ENCODE measurements at places on chromosomes 6 and 20.
A peak's percentile ranks its signal among the peaks of the same experiment; 100 is the strongest.

GRCh38 chr6:4647414-4648365 lies 128.5 kb upstream of the CDYL start:
- peak; percentile 2 for DNase-seq

DNA sequence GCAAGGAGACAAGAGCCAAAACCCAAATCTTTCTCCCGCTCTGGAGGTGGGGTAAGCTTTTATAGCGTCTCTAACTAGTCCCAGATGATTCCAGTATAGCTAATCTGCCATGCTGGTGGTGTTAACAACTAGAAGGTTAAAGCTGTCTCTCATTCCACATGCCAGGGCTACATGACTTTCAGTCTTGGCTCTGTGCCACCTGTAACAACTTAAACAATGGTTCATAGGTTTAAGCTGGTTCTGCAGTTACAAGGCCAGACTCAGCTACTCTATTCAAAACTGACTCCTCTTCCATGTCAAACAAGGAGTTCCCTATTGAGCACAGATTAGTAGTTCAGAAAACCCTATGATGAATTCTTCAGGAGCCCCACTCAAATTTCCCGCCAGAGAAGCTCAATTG lies 128.9 kb downstream of the ELOVL4 start:
- DNase-seq = no peak

DNA sequence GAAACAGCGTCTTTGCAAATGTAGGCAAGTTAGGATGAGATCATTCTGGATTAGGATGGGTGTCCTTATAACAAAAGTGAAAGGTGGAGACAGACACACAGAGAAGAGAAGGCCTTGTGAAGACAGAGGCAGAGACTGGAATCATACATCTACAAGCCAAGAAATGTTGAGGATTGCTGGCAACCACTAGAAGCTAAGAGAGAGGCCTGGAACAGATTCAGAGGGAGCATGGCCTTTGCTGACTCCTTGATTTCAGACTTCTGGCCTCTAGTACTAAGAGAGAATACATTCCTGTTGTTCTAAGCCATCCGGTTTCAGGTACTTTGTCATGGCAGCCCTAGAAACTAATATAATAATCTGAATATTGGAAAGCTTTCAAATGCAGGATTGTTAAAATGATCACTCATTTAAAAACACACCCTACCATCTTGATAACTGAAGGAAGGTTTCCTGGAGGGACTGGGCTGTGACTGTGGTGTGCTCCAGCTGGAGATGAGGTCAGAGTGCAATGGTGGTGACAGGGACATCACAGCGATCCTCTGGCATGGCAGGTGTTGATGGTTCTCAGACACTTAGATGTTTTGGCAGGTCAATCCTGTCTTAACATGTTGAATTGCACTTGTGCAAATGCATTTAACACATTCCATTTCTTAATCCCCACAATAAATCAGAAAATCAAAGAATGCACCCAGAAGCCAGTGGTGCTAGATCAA lies 25.1 kb downstream of the CD83 start:
- no peak for DNase-seq

DNA sequence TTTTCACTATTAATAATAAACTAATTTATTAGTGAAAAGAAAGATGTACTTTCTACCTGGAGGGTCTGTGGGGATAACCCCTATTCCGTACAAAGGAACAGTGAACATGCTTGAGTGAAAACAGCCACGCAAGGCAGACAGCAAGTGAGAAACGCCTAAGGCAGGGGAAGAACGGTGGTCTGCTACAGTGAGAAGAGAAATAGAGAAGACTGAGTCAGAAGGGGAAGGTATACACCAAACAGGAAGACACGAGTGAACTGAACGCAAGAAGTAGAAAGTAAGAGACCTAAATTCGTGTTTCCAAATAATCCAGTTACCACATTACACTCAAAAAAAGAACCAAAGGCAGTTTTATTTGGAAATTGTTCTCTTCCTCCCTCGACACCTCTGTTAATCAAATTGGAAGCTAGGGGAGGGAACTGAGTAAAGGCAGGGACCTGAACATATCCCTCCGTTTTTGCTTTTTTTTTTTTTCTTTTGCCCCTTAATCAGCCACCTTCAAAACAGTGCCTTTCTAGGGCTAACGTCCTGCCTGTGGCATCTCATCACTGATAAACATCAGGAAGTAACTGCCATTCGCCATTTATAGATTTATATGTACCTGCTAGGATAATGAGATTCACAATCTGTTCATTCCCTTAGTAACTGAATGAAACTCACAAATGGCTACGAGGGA lies 48.9 kb downstream of the ATXN1 start:
- DNase-seq = no peak

DNA sequence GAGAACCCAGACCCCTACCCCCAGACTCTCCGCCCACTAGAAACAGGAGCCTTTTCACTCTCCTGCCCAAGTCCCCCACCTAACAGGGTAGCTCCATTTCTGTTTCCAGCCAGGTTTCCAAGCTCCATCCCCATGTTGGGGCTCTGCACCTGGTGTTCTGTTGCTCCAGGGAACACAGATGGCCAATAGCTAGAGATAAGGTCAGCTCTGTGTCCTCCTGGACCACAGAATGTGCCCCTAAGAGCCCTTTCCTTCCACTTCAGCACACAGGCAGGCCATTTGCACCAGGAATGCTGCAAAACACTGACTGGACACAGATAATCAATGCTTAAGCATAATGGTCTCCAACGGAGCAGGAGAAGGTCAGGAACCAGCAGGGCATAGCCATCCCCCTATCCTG lies 159.4 kb downstream of the QRSL1 start:
- no peak for DNase-seq

DNA sequence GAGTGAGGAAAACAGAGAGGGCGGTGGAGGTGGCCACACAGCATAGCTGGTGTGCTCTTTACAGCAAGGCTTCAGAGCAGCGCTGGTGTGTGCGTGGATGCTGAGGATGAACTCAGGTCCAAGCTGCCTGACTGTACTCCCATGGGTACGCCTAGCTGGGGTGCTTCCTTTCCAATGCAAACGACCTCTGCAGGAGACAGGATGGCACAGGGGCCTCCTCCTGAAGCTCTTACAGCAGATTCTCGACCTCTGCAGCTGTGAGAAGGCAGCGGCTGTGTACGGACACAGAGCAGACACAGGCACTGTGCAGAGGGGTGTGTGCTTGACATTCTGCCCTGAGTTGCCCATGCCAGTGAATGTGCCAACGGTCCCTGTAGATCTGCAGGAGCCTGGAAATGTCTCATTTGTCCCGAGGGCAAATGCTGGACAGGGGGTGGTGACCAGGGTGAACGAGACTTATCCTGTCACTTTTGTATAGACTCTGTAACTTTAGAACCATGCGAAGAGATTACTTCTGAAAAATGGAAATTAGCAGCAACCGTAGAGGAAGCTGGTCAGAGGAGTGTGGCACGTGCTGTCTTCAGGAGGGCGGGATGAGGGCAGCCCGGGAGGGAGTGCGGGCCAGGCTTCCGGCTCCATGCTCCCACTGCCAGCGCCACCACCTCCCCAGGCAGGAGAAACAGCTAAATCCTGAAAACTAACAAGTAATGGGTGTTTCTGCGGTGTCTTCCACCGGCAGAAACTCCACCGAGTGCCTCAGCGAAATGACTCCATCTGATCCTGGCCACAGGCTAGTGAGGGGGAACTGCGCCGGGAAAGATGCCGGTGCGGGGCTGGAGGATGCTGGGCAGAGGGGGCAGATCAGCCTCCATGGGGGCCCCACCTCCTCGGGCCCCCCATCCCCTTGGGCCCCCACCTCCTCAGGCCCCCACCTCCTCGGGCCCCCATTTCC lies 120.9 kb upstream of the RPS6KA2 start:
- DNase-seq = no peak

- DNase-seq = no peak
These were observed 25.8 kb downstream of the SLC2A12 start for GRCh38 chr6:134026597-134026996.

DNA sequence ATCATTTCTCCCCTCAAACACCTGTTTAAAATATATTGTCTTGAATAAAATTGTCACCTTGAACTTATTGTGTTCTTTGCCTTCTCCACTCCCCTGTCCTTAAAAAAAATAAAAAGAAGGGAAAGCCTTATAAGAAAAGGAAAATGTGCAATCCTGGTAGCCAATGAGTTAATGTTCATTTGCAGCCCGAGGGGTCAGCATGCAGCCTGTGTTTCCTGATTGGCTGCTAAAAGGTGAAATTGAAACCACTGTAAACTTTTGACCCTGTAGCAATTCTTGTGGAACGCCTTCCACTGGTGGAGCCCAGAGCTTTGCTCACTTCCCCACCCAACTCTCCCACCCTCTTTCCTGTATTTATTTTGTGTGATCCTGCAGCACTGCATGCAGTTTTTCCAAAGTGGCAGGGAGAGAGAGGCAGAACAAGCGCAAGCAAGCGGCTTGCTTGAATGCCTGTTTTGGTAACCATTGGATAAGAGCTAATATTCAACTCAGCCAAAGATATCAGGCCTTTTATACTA lies 74.9 kb downstream of the NCOA3 start:
- DNase-seq = no peak

- DNase-seq = no peak
These were observed 7.2 kb downstream of the GCNT2 start for GRCh38 chr6:10528158-10528981.

GRCh38 chr6:110828396-110828795 lies 13.1 kb upstream of the CDK19 start:
- no peak for DNase-seq

DNA sequence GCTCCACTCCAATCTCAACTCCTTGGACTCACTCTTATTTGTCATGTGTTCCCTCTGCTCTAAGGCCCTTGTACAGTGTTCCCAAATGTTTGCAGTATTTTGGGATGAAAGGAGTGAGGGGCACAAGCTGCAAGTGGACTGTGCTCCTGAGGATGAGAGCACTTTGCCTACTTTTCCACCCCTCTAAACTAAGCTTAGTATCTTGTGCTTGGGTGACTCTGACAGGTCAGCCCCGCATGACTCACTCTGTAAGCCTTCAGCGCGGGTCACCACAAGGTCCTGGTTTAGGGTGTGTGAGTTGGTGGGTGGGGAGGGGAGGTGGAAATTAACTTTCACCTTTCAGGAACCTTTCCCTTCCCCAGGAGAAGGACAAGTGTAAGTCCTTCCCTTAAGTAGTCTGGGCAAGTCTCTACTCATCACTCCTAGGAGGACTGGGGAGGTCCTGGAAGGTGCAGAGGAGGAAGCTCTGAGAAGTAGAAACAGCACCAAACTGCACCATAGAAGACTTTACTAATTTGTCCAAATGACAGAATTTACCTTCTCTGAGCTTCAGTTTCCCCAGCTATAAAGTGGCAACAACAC lies 68.8 kb upstream of the EPB41L1 start:
- no peak for DNase-seq

- no peak for DNase-seq
These were observed 118.8 kb downstream of the TINAG start for GRCh38 chr6:54426995-54427394.

DNA sequence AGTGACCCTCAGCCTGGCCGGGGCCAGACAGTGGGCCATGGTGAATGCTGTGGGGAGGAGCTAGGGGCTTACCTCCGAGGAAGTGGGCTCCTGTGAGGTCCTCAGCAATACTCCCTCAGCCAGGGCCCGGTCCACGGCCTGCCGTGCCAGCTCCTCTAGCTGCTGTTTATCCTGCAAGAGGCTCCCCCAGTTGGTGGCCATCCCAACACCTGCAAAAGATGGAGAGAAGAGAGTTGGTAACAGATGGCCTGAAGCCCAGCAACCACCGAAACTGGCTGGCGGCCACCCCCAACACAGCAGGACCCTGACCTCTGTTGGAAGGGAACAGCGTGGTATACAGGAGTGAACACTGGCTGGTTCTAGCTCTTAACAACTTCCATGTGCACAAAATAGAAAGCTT lies 4.0 kb downstream of the GSS start:
- DNase-seq = no peak

DNA sequence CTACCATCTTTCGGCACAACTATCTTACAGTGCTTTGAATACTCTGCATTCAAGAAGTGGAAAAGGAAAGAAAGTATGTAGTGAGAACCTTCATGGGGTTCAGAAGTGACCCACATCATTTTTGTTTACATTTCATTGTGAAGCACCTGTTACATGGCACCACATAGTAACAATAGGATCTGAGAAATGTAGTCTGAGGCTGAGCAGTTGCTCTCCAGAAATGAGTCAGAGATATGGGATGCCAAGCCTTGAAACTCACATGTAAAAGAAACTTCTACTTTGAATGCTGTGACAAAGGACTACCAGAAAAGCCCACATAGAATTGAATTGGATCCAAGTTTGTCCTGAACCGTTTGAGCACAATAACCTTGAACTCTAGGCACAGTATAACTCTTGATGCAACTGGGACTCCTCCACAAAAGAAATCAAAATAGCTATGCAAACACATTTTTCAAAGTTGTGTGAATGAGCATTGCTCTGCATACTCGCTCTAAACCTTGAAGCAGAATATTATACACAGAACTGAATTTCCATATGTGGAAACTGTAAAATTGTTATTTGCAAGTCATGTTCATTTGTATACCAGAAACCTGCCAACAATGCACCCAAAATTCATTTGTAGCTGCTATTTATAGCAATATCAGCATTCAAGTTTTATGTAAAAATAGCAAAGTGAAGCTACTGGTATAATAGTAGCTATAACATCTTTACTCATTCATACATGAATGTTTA lies 400.9 kb upstream of the POU3F2 start:
- no peak for DNase-seq

GRCh38 chr6:86869500-86869899 lies 67.8 kb upstream of the HTR1E start:
- DNase-seq = no peak

DNA sequence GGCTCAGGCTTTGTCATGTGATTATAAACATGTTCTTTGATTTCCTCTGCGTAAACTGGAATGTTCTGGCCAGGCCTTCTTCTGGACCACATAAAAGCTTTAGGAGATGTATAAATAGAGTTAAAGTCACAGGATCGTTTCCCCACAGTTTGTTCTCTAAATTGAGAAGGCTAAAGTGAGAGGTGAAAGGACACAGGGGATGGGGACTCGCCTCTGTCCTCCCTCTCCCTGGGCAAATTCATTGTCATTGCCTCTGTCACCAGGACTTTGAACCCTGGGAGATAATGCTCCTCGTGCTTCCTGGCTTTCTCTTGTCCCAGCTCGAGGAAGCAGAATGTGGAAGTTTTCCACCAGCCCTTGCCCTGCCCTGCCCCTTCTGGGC lies 20.3 kb upstream of the ZFAND3 start:
- DNase-seq = no peak

DNA sequence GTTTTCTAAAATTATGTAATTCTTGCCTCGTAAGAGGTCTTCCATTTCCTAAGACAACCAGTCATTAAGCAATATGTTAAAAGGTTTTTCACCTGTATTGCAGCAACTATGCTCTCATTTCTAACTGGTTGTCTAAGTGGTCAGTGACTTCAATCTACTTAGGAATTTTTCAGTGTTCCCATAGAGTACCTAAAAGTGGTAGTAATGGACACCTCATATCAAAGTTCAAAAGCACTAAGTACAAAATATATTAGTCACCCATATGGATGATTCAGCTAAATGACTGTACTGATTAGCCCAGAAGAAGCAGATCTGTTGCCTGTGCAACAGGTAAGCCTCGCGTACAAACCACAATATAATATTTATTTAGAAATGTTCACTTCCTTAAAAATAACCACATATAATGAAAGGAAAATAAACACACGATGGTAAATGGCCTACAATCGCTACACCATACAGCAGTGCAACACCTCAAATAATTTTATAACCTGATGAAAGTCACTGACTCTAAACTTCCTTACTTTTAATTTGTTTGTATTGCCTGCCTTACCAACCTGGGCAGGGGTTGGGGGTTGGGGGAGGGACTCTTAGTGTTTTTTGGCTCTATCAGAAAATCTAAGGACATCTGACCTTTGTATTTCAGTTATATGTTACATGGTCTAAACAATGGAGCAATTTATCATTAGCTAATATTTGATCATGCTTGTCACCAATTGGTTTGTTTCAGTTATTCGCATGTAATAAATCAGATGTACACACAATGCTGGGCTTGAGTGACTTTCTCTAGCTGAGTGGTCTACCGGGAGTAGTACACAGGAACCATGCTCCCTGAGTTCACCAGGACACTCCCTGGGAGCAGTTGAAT lies 105.9 kb downstream of the HIVEP2 start:
- no peak for DNase-seq

Data from stimulated activated CD4-positive, alpha-beta T cell treated with anti-CD3 and anti-CD28 coated beads, Interleukin-12 subunit alpha, Interleukin-12 subunit beta, amount 100 ng/mL, for 4 hours (primary cell).